ENCODE measurements at places on chromosomes 5 and 9. TPM values are rescaled to one million over a fixed set of nuclear protein-coding genes. Genes with fewer than 3 reads are reported as not detected.

Gene FCN1
- total RNA-seq, result 84.4 TPM

Gene IFNA21
- total RNA-seq, result not detected

DNA sequence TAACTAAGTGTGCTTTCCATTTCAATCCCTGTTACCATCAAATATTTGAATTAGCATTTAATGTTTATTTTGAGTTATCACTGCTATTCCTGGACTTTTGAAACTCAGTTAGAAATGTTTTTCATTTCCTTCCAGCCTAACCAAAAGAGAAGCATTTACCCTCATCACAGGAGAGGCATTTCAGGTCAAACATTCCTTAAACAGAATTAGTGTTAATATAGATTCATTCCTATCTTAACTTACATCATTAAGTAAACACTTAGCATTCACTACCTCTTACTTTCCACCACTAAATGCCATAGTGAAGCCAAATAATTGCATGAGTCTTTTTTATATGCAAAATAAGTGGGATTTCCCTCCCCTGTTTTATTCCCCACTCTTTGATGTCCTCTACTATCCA is 136.6 kb upstream of the OR13F1 start:
- no peaks in the 10 kb centered on the region for H3K36me3 ChIP-seq
- H3K27ac ChIP-seq, result no peak overlapping the region
- no peaks in the 10 kb centered on the region for H3K4me1 ChIP-seq

GRCh38 chr5:4411664-4412063 is 728.5 kb upstream of the ADAMTS16 start:
- DNase-seq, result no peak
- no peaks in the 10 kb centered on the region for H3K27me3 ChIP-seq
- no peaks in the 10 kb centered on the region for H3K4me1 ChIP-seq
- H3K36me3 ChIP-seq, result no peaks in the 10 kb centered on the region
- H3K4me3 ChIP-seq, result no peak overlapping the region

DNA sequence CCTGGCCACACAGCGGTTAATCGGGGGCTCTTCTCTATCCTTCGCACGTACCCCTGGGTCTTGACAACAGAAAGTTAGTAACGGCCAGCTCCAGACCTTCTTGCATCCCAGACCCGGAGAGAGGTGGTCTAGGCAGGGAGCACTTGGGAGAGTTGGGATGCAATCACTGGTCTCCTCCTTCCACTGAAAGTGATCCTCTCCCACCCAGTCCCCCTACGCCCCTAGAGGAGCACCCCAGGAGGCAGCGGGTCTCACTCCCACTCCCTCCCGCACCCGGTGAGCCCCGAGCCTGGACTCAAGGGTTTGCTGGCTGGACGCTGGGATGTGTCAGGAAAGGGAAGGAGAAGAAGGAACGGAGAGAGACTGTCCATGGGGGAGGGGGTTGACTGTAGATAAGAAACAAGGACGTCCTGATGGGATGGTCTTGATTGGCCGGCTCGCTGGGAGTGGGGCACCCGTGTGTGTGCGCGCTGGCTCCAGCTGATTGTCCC is 2.0 kb downstream of the RORB start:
- no peaks in the 10 kb centered on the region for H3K36me3 ChIP-seq
- H3K4me3 ChIP-seq, result peak overlapping the region; percentile 64
- H3K27ac ChIP-seq, result no peak overlapping the region

GRCh38 chr5:129094924-129095899 is 663 bp downstream of the ISOC1 start:
- H3K4me1 ChIP-seq, result peaks cover 35% of the 10 kb centered on the region
- DNase-seq, result peak; percentile 87
- H3K27me3 ChIP-seq, result no peaks in the 10 kb centered on the region
- no peaks in the 10 kb centered on the region for H3K36me3 ChIP-seq
